Calu3 (cell line): ENCODE measurements at places on chromosomes 5 and 9. TPM values are rescaled to one million over a fixed set of nuclear protein-coding genes. Genes with fewer than 3 reads are reported as not detected.

Gene SPOUT1
- total RNA-seq = 35.8 and 46.8 TPM in 2 replicates

Gene EPB41L4B
- 4.6 and 5.8 TPM in 2 replicates for total RNA-seq

Gene CDC25C
- total RNA-seq = 14.9 and 15.4 TPM in 2 replicates

Gene IFNK
- total RNA-seq = not detected in 2 replicates

Gene IFNE
- total RNA-seq = 8.3 and 8.4 TPM in 2 replicates
